ENCODE measurements at places on chromosomes 7 and 10. TPM values are rescaled to one million over a fixed set of nuclear protein-coding genes. Genes with fewer than 3 reads are reported as not detected.

SFRP5 gene
- 3.7 TPM for total RNA-seq

NUTM2E gene
- total RNA-seq, result not detected

CTNNA3 gene
- total RNA-seq, result 8.9 TPM

CYP3A7 gene
- not detected for total RNA-seq

DNAH11 gene
- total RNA-seq, result 3.3 TPM

TMEM176B gene
- total RNA-seq, result 34.3 TPM

DNA sequence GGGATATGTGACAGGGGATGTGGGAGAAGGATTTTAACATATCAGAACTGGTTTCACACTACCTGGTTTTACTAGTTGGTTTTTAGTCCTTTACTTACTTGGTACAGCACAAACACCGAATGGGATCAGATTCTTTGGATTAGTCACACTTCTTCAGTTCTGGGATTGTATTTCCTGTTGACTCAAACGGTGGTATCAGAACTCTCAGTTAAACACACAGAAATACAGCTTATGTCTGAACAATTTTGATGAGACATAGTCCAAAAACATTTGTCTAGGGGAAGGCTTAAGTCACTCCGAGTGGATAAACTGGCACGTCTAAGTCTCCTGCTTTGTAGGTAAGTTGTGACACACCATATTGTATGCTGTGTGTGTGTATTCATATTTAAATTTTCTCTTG is 480.5 kb downstream of the PHTF2 start:
- no peaks in the 10 kb centered on the region for H3K27me3 ChIP-seq
- no peaks in the 10 kb centered on the region for H3K4me1 ChIP-seq
- H3K36me3 ChIP-seq, result no peaks in the 10 kb centered on the region
- no peak overlapping the region for H3K27ac ChIP-seq
- no peak for DNase-seq

GRCh38 chr7:120927454-120928103 is 23.0 kb upstream of the ING3 start:
- peaks cover 2% of the 10 kb centered on the region for H3K27me3 ChIP-seq
- no peak overlapping the region for H3K27ac ChIP-seq

GRCh38 chr7:81114633-81115032 is 195.8 kb upstream of the SEMA3C start:
- no peaks in the 10 kb centered on the region for H3K36me3 ChIP-seq
- no peaks in the 10 kb centered on the region for H3K27me3 ChIP-seq
- no peak overlapping the region for H3K4me3 ChIP-seq
- H3K27ac ChIP-seq, result no peak overlapping the region

DNA sequence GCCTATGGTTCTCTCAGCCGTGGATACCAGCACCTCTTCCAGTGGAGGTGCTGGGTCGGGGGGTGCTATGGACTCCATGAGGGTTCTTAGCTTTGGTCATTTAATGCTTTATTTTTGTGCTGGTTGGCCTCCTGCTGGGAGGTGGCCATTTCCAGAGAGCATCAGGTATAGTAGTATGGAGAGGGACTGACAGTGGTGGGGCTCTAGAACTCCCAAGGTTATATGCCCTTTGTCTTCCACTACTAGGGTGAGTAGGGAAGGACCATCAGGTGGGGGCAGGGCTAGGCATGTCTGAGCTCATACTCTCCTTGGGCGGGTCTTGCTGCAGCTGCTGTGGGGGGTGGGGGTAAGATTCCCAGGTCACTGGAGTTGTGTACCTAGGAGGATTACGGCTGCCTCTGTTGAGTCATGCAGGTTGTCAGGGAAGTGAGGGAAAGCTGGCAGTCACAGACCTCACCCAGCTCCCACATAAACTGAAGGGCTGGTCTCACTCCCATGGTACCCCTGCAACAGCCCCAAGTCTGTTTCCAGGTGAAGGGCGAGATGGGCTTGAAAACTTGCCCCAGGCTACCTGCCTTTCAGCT is 763.2 kb upstream of the LRRTM3 start:
- H3K4me3 ChIP-seq, result no peak overlapping the region
- no peaks in the 10 kb centered on the region for H3K36me3 ChIP-seq
- H3K4me1 ChIP-seq, result no peaks in the 10 kb centered on the region
- no peak overlapping the region for H3K27ac ChIP-seq
- DNase-seq, result no peak

GRCh38 chr7:77467408-77467807 is 51.3 kb upstream of the GSAP start:
- H3K36me3 ChIP-seq, result no peaks in the 10 kb centered on the region
- peak; percentile 62 for DNase-seq
- H3K4me3 ChIP-seq, result no peak overlapping the region
- H3K27me3 ChIP-seq, result no peaks in the 10 kb centered on the region

- no peak for DNase-seq
- H3K4me1 ChIP-seq, result peaks cover 6% of the 10 kb centered on the region
- H3K27me3 ChIP-seq, result no peaks in the 10 kb centered on the region
- no peak overlapping the region for H3K27ac ChIP-seq
- H3K36me3 ChIP-seq, result no peaks in the 10 kb centered on the region
These were observed 114.5 kb downstream of the PON1 start for GRCh38 chr7:95209788-95210187.

DNA sequence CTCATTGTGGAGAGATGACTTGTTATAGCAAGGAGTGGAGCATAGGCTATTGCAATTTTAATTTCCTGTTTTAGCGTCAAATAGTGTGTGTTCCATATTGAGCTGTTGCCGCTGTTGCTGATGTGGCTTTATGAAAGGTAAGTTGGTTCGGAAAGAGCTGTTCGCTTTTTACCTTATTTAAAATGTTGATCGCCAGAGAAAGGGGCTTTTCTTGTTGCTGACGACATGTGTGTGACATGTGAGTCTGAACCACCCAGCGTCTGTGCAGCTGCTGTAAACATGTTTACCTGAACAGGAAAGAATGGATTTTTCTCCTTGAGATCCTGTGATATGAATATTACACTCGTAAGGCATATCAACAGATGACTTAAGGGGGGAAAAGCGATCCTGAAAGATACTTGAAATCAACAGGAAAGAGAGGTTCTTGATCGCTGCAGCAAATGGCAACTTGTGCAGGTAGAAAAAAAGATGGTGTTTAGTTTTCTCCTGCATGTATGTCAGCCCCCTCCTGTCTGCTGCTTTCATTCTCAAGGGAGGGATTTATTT is 2.5 kb downstream of the ZEB1 start:
- no peaks in the 10 kb centered on the region for H3K4me1 ChIP-seq
- H3K36me3 ChIP-seq, result no peaks in the 10 kb centered on the region
- no peaks in the 10 kb centered on the region for H3K27me3 ChIP-seq

DNA sequence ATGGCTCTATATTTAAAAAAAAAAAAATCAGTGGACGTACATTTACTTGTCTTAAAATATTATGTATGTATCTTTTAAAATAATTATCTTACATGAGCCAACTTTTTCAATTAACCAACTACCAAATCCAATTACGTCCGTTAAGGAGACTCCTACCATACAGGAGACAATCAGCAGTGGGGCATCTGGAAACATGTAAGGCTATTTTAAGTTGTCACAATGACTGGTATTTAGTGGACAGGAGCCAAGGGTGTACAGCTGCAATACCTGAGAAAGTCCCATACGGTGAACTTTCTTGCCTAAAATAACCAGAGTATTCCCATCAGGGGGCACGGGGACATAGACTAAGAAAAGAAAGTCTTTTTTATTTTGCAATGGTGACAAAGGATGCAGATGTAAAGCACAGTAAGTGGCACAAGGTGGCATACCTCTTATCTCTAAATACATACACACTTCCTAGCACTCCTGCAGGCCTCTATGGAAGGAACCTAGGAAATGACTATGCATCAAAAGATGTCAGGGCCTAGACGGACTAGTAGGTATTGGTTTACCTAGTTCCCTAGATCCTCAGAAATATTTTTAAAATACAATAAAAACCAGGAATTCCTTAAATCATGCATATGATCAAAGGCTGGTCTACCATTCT is 16.0 kb upstream of the TLL2 start:
- no peak overlapping the region for H3K27ac ChIP-seq
- H3K4me3 ChIP-seq, result no peak overlapping the region
- no peak for DNase-seq
- no peaks in the 10 kb centered on the region for H3K4me1 ChIP-seq
- no peaks in the 10 kb centered on the region for H3K36me3 ChIP-seq

GRCh38 chr10:87670586-87670985 is 10.9 kb downstream of the PAPSS2 start:
- no peaks in the 10 kb centered on the region for H3K27me3 ChIP-seq
- H3K4me3 ChIP-seq, result no peak overlapping the region
- DNase-seq, result no peak

DNA sequence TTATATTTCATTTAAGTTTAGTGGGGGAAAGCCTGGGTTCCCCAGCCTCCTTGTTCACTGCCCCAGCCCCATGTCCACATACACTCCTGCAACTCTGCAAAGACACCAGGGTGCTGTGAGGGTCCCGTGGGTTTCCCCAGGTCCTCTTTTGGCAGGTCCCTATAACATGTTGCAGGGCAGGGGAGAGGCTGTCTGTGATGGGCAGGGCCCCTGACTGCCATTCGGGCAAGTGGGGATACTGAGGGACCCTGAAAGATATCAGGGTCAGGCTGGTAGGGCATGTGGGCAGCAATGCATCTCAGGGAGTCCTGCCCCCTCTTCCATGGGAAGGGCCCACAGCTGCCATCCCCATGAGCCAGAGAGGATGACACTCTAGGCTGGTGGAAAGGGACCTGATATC is 28.4 kb downstream of the RASGEF1A start:
- H3K36me3 ChIP-seq, result no peaks in the 10 kb centered on the region
- no peaks in the 10 kb centered on the region for H3K4me1 ChIP-seq
- no peak overlapping the region for H3K4me3 ChIP-seq
- H3K27me3 ChIP-seq, result no peaks in the 10 kb centered on the region
- no peak overlapping the region for H3K27ac ChIP-seq

DNA sequence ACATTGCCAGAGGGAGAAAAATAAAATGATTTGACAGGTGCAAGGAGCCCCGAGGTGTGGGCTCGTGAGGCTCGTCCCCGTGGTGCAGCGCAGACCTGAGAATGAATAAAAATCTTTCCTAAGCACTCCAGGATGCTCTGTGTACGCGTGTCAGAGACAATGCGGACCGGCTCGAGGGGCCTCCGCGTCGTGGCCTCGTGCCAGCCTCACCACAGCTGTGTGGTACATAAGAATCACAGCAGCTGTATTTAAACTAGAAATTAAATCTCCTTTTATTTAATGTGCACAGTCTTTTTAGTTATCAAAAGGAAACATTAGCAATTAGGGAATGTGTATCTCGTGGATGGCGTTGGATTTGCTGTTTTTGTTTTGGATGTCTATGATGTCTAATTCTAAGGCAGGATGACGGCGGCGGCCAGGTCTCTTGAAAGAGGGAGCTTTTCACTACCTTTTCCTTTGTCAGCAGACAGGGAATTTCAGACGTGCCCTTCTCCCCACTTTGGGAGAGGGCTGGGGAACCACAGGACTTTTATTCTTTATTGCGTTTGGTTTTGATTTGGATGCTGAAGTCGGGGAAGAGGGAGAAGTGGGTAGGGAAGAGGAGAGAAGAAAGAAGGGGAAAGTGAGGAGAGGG is 365.3 kb upstream of the SHH start:
- no peaks in the 10 kb centered on the region for H3K36me3 ChIP-seq
- no peaks in the 10 kb centered on the region for H3K4me1 ChIP-seq
- H3K27ac ChIP-seq, result no peak overlapping the region
- DNase-seq, result no peak

- no peaks in the 10 kb centered on the region for H3K27me3 ChIP-seq
- H3K27ac ChIP-seq, result no peak overlapping the region
- H3K36me3 ChIP-seq, result peaks cover 2% of the 10 kb centered on the region
- H3K4me3 ChIP-seq, result no peak overlapping the region
These were observed 72.8 kb upstream of the GLCCI1 start for GRCh38 chr7:7895754-7896153.

DNA sequence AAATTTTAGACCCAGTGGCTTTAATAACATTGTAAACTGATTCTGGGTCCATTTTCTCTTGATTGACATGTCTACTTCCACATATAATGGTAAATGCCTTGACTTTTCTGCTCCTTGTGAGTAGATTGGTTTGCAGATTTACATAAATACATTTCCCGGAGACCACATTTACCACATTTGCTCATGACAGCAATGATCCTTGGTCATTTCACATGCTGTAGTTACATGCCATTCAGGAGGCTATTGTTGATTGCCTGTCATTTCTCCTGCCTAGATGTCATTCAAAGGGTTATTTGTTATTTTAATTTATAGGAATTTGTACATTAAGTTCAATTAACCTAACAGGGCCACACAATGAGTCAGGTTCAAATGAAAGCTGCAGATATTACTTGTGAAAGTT is 280.5 kb downstream of the CNTNAP2 start:
- no peak overlapping the region for H3K4me3 ChIP-seq
- no peak for DNase-seq
- H3K27ac ChIP-seq, result no peak overlapping the region
- H3K27me3 ChIP-seq, result no peaks in the 10 kb centered on the region
- no peaks in the 10 kb centered on the region for H3K36me3 ChIP-seq

- no peaks in the 10 kb centered on the region for H3K36me3 ChIP-seq
- no peak overlapping the region for H3K27ac ChIP-seq
- no peak for DNase-seq
- H3K27me3 ChIP-seq, result no peaks in the 10 kb centered on the region
- no peak overlapping the region for H3K4me3 ChIP-seq
These were observed 344.5 kb downstream of the PCLO start for GRCh38 chr7:82818171-82818570.

DNA sequence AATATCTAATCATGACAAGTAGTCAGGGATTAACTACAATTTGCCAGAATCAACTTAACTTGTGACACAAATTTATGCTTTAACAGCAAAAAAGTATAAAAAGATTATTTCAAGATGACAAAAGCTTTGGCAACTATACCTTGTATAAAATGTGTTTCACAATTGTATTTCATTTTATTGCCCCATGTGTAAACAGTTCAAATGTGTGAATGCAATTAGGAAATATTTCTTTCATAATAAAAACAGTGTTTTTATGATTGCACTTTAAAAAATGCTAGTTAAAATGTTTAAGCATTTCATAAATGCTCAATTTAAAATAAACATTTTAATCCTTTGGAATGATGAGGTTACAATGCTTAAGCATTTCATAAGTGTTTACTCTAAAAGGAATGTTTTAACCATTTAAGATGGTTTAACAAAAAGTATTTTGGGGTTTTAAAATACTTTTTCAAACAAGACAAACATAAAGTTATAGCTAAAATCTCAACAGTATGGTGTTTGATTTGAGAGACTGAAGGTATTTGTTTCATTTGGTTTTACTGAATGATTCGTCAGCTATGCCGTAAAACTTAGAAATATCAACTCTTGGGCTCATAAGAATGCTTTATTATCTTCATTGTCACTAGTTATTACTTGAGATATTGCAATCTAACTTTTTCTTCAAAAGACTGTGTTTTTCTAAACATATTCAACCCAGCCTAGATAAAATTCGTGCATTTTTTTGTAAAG is 50.1 kb downstream of the SFTPD start:
- no peak overlapping the region for H3K4me3 ChIP-seq
- no peaks in the 10 kb centered on the region for H3K36me3 ChIP-seq
- DNase-seq, result no peak
- no peaks in the 10 kb centered on the region for H3K27me3 ChIP-seq

DNA sequence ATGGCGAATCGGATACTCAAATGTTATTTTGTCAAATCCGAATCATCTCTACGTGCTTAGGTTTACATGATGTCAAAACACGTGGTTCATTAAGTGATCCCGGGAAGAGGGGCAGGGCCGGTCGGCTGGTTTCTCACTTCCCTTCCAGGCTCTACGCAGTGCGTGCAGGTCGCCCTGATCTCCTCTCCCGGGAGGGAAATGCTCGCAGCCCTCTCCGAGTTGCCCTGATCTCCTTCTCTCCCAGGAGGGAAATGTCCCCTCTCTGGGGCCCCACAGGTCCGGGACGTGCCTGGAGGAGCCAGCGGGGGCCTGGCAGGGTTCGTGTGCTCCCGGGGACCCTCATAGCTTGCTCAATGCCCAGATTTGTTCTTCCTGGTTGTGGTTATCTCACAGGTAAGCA is 202.7 kb downstream of the DNAJB6 start:
- no peaks in the 10 kb centered on the region for H3K36me3 ChIP-seq
- no peaks in the 10 kb centered on the region for H3K27me3 ChIP-seq
- peak; percentile 31 for DNase-seq
- H3K27ac ChIP-seq, result no peak overlapping the region
- H3K4me3 ChIP-seq, result no peak overlapping the region
- no peaks in the 10 kb centered on the region for H3K4me1 ChIP-seq
